ENCODE measurements at places on chromosomes 3 and 15.

DNA sequence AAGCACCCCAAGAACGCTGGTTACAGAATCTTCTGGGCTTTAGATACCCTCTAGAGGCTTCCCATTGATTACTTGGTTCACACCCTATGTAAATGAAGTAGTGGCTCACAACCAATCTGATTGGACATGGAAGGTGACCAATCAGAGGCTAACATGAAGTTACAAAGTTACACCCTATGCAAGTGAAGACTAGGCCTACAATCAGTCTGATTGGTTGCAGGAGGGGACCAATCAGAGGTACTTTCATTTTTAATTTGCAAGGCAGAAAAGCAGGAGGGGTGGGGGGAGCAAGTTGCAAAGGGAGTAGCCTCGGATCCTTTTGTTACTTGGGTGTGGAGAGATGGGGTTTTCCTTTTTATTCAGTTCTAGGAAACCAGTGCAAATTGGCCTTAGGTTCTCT, 11.1 kb upstream of the RTP2 start:
- peak; percentile 6 for DNase-seq
- peaks cover 10% of the 10 kb centered on the region for H3K4me1 ChIP-seq
- no peak overlapping the region for H3K27ac ChIP-seq

DNA sequence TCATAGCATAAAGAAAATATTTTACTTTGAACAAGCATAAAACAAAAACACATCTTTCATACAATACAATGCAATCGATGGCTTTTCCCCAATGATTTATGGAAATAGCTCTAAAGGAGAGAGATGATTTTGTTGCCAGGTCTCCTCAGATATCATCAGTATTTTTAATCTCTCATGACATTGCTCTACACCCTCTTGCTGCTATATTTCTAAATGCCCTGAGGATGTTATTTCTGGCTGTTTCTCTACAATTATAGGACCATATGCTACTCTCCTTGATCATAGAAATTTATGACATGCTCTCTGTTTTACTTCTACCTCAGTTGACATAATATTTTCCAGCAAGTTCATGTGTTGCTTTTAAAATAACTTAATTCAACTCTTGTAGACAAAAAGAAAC, 654.9 kb upstream of the GBE1 start:
- no peaks in the 10 kb centered on the region for H3K36me3 ChIP-seq
- H3K27me3 ChIP-seq: no peaks in the 10 kb centered on the region
- no peak overlapping the region for H3K27ac ChIP-seq
- no peak for DNase-seq

- H3K36me3 ChIP-seq: peaks cover 14% of the 10 kb centered on the region
- peak overlapping the region; percentile 21 for H3K4me3 ChIP-seq
These were observed 10.9 kb downstream of the SMAD3 start for GRCh38 chr15:67076147-67076843.

DNA sequence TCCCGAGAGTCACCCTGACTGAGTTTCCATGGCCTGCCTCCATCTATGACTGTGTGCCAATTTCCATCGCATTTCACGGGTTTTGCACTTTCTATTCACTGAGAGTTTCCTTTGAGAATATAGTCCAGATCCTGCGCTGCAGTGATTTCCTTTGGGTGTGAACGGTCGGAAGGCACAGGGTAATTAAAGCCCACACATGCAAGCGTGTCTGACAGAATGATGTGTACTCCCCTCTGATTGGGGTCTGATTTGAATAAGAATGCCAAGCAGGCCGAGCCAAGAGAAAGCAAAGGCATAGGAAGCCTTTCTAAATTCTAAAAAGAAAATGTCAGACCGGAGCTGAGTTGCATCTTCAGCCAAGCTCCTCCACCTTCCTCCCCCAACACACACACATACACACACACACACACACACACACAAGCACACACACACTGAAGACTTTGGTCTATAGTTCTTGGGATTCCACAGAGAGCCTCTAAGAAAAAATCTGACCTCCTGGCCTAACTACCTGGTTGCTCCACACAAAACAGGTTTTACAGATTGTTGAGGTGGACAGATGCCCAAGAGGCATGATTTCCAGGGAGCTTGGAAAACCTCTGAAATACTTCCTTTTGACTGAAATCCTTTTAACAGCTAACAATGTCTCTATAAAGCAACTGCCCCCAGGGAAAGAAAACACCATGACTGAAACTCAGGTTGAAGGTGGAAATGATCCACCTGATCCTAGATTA, 59.7 kb upstream of the LRRN1 start:
- DNase-seq: no peak
- H3K36me3 ChIP-seq: peaks cover 3% of the 10 kb centered on the region
- H3K4me3 ChIP-seq: no peak overlapping the region
- no peaks in the 10 kb centered on the region for H3K4me1 ChIP-seq
- H3K27ac ChIP-seq: no peak overlapping the region

- no peak overlapping the region for H3K27ac ChIP-seq
- H3K27me3 ChIP-seq: no peaks in the 10 kb centered on the region
- no peak for DNase-seq
- H3K36me3 ChIP-seq: no peaks in the 10 kb centered on the region
These were observed 69.1 kb downstream of the SSUH2 start for GRCh38 chr3:8575364-8576104.

DNA sequence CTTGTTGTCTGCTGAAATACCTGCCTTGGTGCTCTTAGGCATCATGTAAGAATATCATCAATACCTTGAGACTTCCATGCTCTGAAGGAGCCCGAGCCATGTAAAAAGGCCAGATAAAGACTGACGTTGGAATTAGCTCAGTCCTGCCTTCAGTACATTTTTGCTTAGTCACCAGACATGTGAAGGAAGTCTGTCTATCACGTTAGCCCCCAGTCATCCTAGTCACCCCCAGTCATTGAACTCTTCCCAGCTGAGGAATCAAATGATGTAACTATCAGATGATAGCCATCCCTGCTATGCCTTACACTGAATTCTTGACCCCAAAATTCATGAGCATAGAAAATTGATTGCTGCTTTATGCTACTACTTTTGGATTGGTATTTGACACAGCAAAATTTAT, 351.2 kb upstream of the SGO1 start:
- no peaks in the 10 kb centered on the region for H3K4me1 ChIP-seq
- no peak overlapping the region for H3K27ac ChIP-seq
- no peaks in the 10 kb centered on the region for H3K36me3 ChIP-seq
- DNase-seq: no peak
- no peaks in the 10 kb centered on the region for H3K27me3 ChIP-seq

DNA sequence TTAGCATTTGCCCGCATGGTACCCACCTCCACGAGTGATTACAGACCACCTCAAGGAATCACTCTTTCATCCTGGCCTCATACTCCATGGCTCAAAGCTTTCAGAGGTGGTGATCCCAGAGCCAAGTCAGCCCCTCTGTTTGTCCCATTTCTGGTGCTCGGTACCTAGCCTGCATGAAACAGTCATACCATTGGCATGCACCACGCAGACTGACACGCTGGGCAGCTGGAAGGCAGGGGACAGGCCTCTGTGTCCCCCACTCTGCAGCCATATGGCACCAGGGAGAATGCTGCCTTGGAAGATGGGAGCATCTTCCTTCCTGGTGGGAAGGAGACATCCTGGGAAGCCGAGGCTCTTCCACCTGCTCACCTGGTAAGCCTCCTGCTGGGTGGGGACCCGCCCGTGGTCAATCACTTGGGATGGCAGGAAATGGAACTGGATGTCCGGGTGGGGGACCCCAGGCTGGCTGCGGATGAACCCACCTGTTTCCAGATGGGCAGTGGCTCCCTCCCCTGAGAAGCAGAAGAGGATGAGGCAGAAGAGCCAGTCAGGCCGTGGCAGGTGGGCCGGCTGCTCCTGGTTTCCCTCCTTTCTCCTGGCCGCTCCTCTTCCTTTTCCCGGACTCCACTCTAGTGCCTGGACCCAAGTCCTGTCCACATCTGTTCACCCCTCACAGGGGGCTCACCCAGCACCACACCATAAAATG, 26.9 kb downstream of the CHDH start:
- DNase-seq: no peak
- H3K27ac ChIP-seq: no peak overlapping the region
- no peaks in the 10 kb centered on the region for H3K4me1 ChIP-seq
- H3K36me3 ChIP-seq: peaks cover 3% of the 10 kb centered on the region
- no peak overlapping the region for H3K4me3 ChIP-seq
- peaks cover 29% of the 10 kb centered on the region for H3K27me3 ChIP-seq

DNA sequence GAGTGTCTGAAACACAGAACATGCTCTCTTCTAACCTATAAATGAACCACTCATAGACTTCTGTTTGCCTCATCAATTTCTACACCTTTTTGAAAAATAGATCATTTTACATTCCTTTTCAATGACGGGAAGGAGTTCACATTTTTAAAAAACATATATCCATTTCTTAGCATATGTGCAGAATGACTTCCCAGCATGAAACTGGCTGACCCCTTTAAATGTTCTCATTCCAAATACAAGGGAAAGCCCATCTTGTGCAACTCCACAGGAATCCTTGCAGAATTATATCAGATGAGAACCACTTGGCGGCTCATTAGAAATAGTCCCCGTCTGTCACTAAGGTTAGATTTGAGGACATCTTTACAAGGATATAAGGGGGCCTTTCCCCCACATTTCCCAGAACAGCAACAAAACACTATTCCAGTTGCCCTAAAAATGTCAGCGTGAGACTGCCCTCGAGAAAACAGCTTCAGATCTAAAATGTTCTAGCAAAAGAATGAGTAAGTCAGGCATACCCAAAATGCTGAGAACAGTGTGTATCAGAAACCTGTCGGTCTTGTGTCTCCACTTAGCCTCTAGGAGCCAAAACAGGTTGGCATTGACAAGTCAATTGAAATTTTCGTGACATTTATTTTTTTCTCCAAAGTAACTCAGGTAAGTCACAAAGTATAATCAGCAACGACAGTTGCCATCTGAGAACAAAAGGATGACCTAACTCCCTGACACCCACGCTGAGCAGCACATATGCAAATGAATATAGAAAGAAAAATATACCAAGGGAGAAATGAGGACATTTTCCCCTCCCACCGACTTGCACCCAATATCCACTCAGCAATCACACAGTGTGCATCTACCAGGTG, 63.1 kb downstream of the FOXP1 start:
- H3K4me3 ChIP-seq: no peak overlapping the region
- DNase-seq: no peak
- no peaks in the 10 kb centered on the region for H3K4me1 ChIP-seq
- H3K36me3 ChIP-seq: no peaks in the 10 kb centered on the region

DNA sequence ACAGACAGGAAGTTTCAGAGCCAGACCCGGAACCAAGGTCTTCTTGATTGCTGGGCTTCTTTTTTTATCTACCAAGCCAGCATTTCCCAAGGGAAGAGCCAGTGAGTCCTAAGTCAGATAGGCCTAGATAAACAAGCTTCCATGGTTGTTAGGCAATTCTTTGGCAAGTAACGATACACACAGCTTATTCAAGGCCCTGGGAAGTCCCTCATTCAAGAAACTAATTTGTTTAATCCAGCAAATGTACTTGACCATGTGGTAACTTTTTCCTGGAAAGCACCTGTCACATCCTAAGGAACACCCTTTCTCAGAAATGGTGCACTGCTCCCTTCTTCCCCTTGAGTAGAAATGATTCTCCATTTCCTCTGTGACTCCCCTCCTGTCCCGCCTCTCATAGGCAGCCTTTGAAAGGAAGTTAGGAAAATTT, 209.9 kb downstream of the ITPR1 start:
- no peaks in the 10 kb centered on the region for H3K27me3 ChIP-seq
- peaks cover 35% of the 10 kb centered on the region for H3K36me3 ChIP-seq
- no peak overlapping the region for H3K4me3 ChIP-seq
- H3K4me1 ChIP-seq: peaks cover 3% of the 10 kb centered on the region
- H3K27ac ChIP-seq: no peak overlapping the region

DNA sequence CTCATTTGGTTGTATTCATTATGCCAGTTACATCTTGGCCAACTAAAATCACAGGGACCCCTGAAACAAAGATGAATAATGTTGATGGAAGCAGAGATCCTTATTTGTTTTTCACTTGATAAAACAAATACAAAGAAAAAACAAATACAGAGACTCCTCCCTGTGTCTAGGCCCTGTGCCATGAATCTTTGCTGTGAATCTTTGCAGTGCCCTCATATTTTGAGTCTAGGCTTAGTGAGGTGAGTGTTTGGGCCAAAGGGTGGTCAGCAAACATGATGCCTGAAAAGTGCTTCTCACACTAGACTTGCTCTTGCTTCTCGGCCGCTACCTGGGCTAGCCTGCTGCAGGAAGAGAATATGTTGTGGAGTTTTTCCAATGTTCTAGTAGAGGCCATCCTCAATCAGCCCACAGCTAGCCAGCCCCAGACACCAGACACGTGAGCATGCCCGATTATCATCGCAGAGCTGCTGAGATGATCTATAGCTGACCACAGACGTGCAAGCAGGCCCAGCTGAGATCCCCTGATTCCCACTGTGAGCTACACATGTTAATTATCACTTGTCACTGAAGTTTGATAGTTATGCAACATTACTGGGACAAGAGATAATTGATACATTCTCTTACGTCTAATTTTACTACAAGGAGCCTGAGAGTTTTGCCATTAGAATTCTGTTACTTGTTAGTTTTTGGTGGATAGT, 191.4 kb downstream of the THRB start:
- DNase-seq: no peak
- no peaks in the 10 kb centered on the region for H3K36me3 ChIP-seq
- no peaks in the 10 kb centered on the region for H3K4me1 ChIP-seq
- H3K27me3 ChIP-seq: no peaks in the 10 kb centered on the region
- H3K4me3 ChIP-seq: no peak overlapping the region

DNA sequence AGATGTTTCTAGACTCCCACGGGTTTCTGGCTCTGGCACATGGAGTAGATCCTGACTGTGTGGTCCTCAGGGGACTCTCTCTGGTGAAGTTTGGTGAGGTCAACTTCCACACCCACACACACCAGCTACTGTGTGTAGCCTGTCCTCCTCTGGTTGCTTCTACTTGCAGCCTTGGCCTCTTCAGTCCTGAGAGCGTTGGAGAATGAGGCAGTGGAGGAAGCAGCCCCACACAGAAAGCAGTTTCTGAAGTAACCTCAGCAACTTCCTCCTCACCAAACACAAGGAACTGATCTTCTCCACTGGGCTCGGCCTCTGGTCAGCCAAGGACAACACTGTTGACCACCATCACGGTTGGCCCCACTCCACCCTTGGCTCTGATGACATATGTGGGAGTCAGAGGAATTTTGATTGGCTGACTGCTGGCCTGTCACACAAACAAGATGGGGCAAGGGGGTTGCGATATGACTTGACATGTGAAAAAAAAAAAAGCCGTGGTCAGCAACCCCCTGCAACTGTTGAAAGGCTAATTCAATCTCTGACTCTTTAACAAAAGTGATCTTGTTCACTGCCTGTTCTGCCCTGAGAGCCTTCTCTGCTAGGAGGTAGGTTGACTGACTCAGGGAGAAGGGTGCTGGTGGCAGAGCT, 19.6 kb downstream of the CD86 start:
- H3K4me1 ChIP-seq: peaks cover 10% of the 10 kb centered on the region
- H3K27ac ChIP-seq: no peak overlapping the region
- H3K36me3 ChIP-seq: no peaks in the 10 kb centered on the region
- peaks cover 17% of the 10 kb centered on the region for H3K27me3 ChIP-seq
- H3K4me3 ChIP-seq: no peak overlapping the region
- no peak for DNase-seq

- peak overlapping the region; percentile 99 for H3K4me3 ChIP-seq
- no peaks in the 10 kb centered on the region for H3K27me3 ChIP-seq
- peaks cover 19% of the 10 kb centered on the region for H3K4me1 ChIP-seq
- DNase-seq: peak; percentile 41
- peak overlapping the region; percentile 97 for H3K27ac ChIP-seq
These were observed 4.6 kb upstream of the SIN3A start for GRCh38 chr15:75455982-75456531.
